ENCODE measurements at places on chromosomes 6 and 20. TPM values are rescaled to one million over a fixed set of nuclear protein-coding genes. Genes with fewer than 3 reads are reported as not detected.
A peak's percentile ranks its signal among the peaks of the same experiment; 100 is the strongest.

The HLA-DQB1 gene
- total RNA-seq, result 49.2 TPM

The CDS2 gene
- 46.6 TPM for total RNA-seq

The TTK gene
- 2.8 TPM for total RNA-seq

The RGS17 gene
- total RNA-seq, result not detected

The ZC3H12D gene
- total RNA-seq, result 21.1 TPM

The KCNQ2 gene
- not detected for total RNA-seq

The ZSCAN12 gene
- total RNA-seq, result 8.5 TPM

The LPIN3 gene
- total RNA-seq, result 4.1 TPM

- no peak for DNase-seq
Observed at GRCh38 chr6:35443341-35444030, 8.7 kb upstream of the FANCE start.

DNA sequence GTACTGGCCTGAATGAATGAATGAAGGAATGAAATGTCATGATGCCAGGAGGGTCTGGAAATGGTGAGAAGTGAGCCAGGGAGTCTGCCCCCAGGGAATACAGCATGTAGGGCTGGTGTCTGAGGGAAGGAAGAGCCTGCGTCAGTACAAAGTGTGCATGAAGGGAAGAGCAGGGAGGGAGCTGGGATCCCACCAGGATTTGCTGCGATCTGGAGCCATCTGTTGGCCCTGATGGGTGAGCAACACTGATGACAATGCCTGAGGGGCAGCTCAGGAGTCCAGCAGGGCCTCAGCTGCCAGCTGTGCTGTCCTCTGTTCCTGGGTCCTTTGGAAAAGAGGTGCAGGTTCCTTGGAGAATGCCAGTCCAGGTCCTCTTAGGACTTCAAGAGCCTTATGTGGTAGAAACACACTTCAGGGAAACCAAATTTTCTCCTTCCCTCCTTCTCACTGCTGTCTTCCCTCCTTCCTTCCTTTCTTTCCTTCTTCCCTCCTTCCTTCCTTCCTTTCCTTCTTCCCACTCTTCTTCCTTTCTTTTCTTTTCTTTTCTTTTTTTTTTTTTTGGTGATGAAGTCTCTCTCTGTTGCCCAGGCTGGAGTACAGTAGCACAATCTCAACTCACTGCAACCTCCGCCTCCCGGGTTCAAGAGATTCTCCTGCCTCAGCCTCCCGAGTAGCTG is 11.5 kb downstream of the BPI start:
- DNase-seq, result no peak

DNA sequence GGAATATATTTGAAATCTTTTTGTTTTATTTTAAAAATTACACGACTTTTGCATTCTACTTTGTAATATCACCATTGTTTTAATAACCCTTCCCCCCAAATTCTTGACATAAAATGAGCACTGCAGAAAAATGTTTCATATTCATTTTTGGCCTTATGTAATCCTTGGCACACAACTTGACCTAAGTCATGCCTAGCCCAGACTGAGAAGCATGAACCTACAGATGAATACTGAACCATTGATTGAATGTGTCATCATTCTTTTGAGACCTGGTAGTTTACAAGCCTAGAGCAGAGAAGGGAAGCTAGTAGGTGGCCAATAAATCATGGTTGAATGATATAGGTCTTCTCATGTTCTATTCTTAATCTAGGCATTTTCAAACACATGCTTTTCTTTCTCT is 89.4 kb upstream of the EDN1 start:
- no peak for DNase-seq

- DNase-seq, result no peak
Observed at GRCh38 chr6:83381949-83382348, 48.9 kb downstream of the ME1 start.

DNA sequence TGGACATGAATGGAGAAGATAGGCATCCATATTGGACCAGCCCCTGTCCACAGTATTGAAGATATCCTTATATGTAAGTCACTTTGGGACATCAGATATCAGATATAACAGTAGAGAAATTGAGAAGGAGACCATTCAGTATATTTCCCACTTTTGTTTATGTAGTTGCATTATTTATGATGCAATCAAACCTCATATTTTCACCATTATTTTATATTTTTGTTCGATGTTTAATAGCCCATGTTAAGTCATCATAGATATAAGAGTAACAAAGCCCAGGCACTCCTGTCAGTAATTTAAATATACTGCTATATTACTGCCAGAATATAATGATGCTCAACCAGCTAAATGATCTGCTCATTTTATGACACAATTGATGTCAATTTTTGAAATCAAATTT is 744.5 kb upstream of the EPHA7 start:
- no peak for DNase-seq

DNA sequence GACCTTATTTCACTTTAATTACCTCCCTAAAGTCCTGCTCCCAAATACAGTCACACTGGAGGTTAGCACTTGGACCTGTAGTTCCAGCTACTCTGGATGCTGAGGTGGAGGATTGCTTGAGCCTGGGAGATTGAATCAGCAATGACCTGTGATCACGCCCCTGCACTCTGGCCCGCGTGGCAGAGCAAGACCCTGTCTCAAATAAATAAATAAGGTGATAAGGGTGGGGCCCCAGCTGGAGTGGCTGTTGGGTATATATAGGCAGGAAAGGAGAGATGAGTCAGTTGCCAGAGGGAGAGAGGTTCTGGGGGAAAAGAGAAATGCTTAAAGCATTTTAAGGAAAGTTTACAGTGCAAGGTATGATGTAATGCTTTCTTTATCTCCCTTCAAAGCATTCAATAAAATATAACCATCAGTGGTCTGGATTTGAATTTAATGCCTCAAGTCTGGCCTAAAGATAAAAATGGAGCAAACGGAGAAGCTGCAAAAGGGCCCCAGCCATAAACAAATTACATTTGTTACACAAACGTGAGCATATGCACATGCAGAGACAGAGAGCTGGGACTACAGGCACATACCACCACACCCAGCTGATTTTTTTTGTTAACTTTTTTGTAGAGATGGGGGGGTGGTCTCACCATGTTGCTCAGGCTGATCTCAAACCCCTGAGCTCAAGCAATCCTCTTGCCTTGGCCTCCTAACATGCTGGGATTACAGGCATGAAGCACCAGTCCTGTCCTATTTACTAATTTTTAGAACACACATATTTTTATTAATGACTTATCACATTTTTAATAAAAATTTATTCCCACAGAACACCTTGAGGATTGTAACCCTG is 6.1 kb upstream of the PM20D2 start:
- no peak for DNase-seq

DNA sequence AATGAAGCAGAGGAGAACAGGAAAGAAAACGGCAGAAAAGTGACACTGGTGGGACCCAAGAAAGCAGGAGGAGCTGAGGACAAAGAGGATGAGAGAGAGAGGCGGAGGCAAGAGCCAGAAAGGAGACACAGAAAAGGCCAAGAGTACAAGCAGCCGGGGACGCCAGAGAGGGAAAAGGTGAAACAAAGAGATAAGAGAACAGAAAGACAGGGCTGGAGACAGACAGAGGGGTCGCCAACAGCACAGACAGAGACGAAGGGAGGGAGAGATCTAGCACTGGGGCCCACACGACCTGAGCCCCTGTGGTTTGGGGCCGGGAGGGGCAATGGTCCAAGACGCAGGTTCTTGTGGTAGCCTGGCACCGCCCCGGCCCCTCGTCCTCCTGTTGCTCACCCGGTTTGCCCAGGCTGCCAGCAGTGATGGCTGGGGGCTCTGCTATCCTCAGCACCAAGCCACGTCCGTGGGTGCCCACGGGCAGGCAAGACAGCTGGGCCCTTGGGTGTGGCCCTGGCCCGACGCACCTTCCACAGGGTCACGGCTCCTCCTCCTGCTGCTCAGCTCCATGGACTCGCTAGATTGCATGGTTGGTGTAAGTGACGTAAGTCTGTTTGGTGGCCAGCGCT is 123.5 kb downstream of the GRM4 start:
- DNase-seq, result no peak

DNA sequence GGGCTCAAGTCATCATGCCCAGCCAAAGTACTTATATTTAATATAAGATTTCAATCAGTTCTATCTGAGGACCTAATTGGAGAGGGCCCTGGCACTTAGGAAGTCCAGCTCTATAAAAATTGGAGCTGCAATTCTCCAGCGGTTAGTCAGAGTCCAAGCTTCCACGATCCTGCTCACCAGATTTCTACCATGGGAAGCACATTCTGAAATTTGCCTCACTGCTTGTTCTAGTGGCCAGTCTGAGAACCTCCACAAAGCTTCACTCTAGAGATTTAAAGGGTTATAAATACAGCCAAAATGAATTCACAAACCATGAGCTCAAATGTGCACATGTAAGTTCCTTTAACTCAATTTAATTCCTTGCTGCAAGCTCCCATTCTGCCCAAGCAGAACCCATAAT is 33.5 kb downstream of the PNLDC1 start:
- DNase-seq, result no peak

GRCh38 chr6:24520929-24521546 is 26.3 kb downstream of the ALDH5A1 start:
- DNase-seq, result peak; percentile 82

- no peak for DNase-seq
Observed at GRCh38 chr20:47704746-47705496, 80.4 kb downstream of the SULF2 start.

GRCh38 chr6:118353564-118353963 is 194.5 kb upstream of the PLN start:
- no peak for DNase-seq

DNA sequence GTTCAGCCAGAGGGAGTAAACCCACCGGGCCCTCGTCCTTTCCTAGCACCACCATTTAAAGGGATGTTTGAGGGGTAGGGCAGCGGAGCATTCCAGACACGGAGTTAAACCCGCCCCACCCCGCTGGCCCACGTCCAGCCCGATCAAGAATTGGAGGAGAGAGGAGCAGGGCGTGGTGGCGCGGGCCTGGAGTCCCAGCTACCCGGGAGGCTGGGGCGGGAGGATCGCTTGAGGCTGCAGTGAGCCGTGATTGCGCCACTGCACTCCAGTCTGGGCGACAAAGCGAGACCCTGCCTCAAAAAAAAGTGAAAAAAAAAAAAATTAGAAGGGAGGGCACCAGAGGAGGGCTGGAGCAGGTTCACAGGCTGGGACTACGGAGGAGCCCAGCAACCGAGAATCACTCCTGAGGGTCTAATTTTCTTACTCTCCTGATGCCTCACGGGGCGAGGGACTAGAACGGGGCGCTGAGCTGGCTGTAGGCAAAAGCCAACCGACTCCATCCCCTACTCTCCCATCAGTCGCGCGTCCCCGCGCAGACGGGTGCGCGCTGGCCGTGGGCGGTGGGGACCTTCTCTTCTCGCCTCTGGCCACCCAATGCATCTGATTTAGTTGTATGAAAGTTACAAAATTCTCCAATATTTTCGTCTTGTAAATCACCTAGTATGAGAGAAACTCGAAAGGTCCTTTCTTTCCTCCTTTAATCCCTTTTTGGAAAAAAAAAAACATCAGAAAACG is 6.1 kb upstream of the HSPA1B start:
- peak; percentile 92 for DNase-seq

DNA sequence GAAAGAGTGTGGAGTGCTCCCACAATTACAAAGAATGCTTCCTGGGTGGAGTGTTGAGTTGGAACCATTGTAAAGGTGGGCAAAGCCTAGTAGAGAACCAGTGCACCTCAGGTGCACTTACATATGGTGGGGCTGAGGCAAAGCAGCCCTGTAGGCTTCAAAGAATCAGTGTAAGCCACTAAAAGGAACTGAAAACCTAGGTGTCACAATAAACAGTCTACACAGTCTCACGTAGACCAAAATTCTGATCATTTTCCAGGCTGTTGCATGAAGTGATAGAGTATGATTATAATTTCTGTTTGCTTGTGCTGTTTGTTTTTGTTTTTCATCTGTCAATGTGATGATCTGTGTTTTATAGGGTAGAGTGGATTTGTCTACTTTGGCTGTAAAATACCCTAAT is 2.8 kb downstream of the ABT1 start:
- no peak for DNase-seq

DNA sequence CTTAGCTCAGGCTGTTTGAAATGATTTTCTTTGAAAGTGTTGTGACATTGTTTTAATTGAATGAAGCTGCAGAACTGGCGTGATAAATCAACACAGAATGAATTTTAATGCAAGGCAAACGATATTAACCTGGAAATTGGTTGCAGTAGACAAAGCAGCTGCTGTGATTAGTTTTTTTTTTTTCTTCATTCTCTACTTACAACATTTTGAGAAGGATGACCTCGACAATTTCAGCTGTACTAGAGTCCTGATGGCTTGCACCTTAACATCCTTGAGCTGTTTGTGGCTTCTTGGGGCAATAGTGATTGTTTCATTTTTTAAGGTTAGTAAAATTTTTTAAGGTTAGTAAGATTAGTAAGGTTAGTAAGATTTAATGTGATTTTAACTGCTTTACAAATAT is 54.2 kb downstream of the QKI start:
- DNase-seq, result no peak

DNA sequence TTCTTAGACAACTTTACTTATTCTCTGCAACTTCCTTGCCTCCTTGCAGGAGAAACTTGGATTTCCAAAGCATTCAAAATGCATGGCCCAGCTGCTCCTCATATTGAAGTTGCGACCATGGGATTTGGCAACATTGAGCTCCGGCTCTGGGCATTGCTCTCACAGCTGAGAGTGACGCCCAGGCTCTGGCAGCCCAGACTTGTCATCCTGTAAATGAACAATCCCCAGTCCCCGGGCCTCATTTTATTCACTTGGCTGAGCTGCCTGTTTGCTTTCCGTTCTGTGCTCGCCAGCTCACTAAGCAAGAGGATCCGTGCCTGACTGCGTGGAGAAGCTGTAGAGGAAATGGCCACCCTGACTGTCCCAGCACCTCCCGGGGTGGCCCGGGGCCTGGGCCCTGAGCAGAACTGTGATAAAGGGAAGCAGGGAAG is 119.5 kb upstream of the CD93 start:
- DNase-seq, result no peak

- peak; percentile 94 for DNase-seq
Observed at GRCh38 chr6:158818581-158819212, 471 bp downstream of the EZR start.

GRCh38 chr20:41118632-41119031 is 18.7 kb upstream of the PLCG1 start:
- no peak for DNase-seq

GRCh38 chr6:111358454-111358853 is 124.6 kb downstream of the REV3L start:
- DNase-seq, result no peak

GRCh38 chr6:122839472-122839871 is 50.4 kb downstream of the SMPDL3A start:
- DNase-seq, result no peak

- no peak for DNase-seq
Observed at GRCh38 chr6:132341646-132342045, 59.6 kb downstream of the MOXD1 start.

All from spleen (tissue), 13 donors.